ENCODE measurements at places on chromosomes 12 and 14.

GRCh38 chr12:19539836-19540235 is 100.5 kb downstream of the AEBP2 start:
- no peak for DNase-seq

DNA sequence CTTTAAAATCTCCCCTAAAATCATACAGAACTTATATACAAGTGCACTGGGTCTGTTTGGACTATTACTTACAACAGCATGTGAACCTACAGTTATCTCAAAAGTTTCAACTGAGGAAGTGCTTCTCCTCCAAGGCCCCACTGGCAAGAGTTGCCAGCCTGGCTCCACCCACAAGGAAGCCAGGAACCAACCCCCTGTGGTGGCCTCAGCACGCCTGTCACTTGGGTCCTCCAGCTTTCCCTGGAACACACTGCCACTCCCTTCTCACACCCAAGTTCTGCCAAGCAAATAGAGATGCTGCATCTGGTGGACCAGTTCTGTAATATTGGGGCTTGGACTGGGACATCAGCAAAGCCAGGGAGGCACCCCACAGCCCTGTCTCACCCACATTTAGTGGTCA is 115.4 kb downstream of the GCH1 start:
- no peak for DNase-seq

- no peak for DNase-seq
Measured at GRCh38 chr12:50564237-50564947, 59.6 kb downstream of the DIP2B start.

DNA sequence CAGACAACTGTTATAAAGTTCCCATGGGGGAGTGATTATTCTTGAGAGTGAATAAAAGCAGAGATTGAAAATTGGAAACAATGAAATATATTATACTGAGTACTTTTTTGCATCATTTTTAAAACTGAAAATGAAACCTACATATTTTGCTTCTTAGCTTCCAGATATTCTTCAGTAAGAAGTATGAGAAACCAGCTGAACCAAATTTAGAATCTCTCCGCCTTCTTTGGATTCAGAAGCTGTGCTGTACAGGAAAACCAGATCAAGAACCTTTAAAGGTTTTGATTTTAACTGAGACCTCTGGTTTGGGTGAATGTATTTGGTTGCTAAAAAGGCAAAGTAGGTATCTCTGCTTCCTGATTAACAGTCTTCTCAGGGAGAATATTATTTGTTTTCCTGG is 109.4 kb downstream of the AKAP6 start:
- no peak for DNase-seq

DNA sequence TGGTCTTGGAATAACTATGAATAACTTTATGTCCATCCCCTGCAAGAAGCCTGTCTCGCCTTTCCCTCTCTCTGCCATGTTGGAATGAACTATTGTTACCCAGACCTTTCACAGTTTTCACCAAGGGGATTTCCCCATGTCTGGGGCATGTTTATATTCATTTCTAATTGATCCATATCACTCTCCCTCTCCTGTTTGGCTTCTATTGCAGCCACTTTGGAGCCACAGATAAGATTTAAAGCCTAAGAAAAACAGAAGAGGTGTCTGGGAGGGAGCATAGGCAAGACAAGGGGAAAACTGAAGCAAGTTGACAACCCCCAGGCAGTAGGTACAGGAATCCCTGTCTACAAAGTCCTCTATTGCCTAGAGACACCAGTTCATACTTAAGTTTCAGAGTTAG is 41.0 kb upstream of the FOXJ2 start:
- DNase-seq = no peak

DNA sequence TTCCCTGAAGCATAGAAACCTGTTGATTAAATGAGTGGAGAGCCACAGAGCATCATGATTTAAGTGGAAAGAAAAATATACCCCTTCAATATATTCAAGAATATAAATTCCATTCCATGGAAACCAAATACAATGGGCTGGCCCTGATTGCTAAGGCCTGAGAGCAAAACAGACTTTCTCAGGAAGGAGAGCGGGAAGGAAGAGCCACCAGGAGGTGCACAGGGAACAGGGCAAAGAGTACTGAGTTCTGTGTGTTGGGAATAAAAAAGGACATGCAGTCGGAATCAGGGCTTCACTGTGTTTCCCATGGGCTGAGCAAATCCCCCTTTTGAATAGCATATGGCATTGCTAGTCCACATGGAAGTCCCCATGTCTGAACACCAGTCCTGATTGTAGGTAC is 69.7 kb upstream of the PLEKHG3 start:
- DNase-seq = no peak

- no peak for DNase-seq
Measured at GRCh38 chr12:7110661-7111060, 1.6 kb upstream of the C1RL start.

GRCh38 chr12:120466560-120467315 is 2.8 kb downstream of the SRSF9 start:
- peak; percentile 39 for DNase-seq

DNA sequence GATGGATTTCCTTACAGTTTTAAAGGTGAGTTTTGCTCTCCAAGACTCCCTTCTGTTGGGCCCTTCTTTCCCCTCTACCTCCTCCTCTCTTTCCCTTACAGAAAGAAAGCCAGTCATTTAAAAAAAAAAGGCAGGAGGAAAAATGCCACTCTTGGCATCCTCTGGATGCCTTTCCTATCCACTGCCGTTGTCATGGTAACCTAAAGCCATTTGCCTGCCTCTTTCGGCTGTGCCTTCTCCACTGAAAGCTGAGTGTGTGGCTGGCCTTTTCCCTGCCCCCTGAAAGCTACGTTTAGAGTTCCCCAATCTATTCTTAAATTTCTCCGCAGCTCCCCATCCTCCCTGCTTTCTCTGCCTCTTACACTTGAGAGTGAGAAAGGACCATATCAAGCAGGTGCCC is 67.1 kb downstream of the TUNAR start:
- DNase-seq = no peak

DNA sequence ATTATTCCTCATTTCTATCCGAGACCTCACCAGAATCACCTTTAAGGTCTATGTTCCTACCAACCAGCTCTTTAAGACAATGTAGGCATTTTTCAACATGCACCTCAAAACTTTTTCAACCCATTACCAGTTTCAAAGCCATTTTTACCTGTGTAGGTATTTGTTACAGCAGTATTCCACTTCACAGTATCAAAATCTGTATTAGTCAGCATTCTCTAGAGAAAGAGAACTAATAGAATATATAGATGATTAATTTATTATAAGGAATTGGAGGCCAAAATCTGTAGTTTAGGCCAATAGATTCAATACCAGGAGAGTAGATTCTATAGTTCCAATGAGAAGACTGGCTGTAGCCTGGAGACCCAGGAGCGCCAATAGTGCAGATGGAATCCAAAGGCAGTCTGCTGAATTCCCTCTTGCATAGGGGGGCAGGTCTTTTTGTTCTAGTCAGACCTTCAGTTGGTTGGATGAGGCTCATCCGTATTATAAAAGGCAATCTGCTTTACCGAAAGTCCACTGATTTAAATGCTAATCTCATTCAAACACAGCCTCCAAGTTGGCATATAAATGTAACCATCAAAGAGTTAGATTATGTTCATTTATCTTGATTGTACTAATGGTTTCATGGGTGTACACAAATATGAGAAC is 151.6 kb upstream of the SYT1 start:
- no peak for DNase-seq

GRCh38 chr12:75414671-75415070 is 23.8 kb downstream of the GLIPR1L2 start:
- no peak for DNase-seq

DNA sequence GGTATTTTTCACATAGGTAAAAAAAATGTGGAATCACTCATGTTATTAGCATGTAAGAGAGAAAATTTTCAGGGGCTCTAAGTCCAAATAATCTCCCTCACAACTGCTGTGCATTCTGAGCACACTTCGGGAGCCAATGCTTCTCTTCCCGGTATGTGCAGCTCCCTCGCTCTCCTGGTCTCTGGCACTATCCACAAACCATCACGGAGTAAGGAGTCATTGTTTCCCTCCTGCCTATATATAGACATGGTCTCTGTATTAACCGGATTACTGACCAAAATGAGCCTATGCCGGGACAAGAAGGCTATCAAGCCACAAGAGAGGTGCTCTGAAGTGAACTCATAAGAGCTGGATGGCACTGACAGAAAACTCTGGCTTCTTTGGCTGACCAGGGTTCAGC is 13.4 kb downstream of the HECTD4 start:
- no peak for DNase-seq

GRCh38 chr14:51621654-51622053 is 30.1 kb upstream of the FRMD6 start:
- no peak for DNase-seq

DNA sequence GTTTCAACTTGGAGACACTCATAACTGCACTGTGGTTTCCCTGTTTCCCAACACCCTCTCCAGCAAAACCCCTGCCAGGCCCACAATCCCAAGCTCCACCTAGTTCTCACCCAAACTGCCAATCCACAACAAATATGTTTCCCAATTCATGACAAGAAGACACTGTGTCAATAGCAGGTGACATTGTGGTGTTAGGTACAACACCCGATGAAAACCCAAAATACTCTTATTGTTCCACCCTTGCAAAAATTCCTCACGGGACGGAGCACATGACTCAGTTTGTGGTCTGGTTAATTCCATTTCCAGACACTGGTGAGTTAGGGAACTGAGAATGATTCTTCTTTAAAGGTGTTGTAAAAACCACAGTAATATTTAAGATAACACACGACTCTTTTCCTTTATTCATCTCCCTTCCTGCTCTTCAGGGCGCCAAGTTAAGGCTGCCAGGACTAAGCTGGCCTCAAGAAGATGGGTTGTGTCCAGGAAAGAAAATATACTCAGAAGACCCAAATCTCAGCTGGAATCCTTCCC is 735.5 kb downstream of the MED13L start:
- no peak for DNase-seq

Data from endothelial cell (in vitro differentiated cells).